Cortex of kidney (tissue), 1 donor: ENCODE measurements at places on chromosomes 3 and 15.

DNA sequence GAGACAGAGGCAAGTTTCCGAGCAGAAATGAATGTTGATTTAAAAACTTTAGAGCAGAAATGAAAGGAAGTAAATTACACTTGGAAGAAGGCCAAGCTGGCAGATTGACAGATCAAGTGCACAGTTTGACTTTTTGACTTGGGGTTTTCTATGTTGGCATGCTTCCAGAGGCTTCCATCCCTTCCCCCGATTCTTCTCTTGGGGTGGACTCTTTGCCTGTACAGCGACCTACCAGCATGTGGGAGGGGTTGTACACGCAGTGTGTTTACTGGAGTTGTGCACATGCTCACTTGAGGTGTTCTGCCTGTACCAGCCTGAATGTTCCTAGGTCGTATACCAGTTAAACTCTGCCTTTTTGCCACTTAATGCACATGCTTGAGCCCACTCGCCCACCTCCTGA, 701.5 kb upstream of the GBE1 start:
- no peak for DNase-seq

GRCh38 chr3:183349421-183350157, 78.8 kb downstream of the MCF2L2 start:
- DNase-seq = no peak

DNA sequence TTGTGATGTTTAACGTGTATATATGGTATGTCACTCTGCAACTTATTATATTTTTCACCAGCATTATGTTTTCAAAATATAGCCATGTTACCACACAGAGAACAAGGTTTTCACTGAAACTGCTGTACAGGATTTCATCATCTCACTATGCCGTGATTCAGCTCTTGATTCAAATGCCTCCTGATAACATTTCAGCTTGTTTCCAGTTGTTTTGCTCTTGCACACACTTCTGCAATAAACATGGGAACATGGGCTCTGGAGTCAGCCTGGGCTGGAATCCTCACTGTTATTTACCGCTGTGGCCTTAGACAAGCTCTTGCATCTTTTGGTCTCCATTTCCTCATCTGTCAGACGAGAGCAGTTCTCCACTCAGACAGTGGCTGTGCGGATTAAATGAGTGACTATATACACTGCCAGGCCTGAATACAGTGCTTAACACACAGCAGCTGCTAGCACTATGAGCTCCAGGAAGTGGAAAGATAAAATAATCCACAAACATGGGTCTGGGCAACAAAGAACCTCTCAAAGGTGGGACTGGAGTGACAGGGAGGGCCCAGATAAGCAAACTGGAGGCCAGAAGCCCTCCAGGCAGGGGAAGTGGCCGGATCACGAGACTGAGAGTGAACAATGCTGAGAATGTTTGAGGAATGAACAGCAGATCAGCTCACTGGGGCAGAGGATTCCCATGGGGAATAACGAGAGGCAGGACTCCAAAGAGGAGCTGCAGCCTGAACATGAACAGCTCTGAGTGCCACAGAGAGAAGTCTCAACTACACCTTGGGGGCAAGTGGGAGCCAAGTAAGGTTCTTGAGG, 17.7 kb downstream of the NTRK3 start:
- DNase-seq = no peak

DNA sequence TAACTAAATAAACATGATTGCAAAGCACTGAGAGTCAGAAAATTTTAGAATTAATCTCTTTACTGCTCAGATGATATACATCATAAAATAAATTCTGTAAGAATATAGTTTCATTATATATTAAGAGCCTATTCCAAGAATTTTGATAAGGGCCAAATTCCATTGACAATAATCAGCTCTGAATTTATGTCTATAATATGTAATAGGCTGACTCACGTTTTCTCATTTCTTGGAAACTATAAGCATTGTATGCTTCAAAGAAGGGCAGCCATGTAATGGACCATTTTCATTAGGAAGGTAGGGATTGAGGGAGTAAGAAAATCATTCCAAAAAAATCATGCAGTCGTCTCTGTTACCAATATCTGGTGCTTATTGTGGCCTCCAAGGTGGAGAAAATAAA, 315.9 kb downstream of the ZIC4 start:
- DNase-seq = no peak

- DNase-seq = no peak
Measured at GRCh38 chr3:83122774-83123350, 1361.4 kb upstream of the GBE1 start.

DNA sequence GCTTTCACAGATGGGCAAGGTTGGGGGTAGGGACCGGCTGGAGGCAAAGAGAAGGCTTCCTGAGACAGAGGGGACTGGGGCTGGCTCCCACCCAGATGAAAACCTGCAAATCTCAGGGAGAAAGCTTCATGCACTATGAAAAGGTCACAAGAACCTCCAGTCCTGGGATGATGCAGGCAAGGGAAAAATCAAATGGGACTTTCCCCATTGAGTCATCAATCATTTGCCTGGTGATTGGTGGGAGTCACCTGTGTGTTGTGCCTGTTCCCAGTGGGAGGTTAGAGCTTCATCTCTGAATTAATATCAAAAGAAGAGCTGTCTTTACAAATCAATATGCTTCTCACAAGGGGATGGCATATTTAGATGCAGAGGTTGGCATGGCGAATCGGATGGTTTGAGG, 49.9 kb downstream of the CACNA1D start:
- DNase-seq = no peak

DNA sequence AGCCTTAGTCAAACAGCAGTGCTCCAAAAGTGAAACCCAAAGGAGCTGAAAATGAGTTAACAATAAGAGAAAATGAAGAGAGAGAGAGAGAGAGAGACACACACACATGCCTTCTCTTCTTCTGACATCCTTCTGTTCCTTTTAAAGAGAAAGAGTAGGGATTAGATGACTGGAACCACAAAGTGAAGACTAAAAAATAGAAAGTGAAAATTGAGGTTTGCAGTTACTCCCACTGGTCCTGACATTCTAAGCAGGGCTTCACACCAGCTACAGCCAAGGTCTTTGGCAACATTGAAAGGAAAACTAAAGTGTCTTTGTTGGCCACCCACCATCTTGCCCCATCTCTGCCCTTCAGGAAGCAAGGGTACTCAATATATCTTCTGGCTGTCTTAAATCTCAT, 59.2 kb downstream of the USP50 start:
- DNase-seq = no peak

DNA sequence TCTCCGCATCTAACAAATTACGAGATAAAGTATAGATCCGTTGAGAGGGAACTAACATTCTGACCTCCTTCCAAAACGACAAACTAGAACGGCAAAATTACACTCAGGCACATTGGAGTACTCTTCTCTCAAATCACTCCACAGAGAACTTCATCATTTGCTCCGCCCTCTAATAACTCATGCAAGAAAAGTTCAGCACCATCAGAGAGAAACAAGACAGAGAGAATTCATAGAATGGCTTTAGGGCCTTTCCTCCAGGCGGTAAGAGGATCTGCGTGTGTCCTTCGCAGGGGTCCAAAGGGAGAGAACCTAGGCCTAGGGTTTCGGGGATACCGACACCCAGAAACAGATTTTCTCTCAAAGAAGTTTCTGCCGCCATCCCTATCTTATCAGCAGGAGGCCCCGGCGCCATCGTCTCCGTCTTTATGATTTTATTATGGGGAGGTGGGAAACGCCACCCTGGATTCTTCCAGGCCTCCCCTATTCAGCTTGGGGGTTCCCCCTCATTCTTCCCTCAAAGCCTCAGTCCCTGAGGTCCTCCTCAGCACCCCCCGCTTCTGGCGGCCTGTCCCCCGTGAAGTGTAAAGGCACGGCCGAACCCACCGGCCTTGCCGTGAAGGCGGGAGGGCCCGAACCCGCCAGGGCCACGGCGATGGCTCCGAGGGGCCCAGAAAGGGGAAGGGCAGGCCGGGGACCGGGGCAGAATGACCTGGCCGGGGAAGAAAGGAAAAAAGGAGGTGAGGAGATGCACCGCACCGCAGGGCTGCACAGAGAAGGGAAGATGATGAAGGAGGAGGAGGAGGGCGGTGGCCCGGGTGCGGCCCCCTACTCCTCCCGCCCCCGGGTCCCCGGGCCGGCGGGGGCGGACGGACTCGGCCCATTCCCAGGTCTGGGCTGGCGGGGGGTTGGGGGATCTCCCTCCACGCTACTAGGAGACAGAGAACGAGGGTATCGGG, 768 bp downstream of the UBXN7 start:
- no peak for DNase-seq

DNA sequence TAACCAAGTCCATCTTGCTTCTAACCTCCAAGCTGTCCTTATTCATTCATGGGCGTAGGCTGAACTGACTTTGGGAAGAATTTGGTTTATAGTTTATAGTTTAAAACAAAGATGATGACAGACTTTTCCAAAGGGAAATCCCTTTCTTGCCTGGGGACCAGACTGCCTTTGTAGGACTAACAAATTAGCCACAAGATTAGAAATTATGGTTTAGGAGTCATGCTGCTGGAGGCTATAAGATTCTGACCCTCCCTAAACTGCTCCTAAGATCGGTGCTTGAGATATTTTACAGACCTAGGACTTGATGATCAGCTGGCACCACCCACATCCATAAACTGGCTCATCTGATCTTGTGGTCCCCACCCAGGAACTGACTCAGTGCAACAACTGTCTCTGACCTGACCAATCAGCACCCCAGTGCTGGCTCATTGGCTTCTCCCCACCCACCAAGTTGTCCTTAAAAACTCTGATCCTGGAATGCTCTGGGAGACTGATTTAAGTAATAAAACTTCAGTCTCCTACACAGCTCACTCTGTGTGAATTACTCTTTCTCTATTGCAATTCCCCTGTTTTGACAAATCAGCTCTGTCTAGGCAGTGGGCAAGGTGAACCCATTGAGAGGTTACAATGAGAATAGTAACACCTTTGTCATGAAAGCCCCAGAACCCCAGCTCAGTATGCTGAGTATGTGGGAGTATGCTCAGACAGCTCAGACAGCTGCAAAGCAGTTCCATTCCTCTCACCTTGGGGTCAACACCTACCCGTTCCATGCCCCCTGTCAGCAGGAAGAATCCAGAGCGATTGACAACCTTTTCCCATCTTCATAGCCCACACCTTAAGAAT, 51.6 kb upstream of the C15orf39 start:
- DNase-seq = no peak

DNA sequence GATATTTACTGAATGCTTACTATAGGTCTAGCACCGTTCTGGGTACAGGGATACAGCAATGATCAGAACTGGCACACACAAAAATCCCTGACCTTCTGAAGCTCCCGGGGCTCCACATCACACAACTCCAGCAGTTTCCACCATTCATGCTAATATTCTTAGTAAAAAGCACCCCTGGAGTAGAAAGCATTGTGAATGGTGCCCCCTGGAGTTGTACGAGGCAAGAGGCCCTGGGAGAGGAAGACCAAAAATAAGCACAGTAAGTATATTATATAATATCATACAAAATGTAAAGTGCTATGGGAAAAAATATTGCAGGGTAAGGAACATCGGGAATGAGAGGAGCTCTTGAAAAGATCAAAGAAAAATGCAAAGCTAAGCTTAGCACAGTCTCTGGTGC, 790 bp upstream of the SRGAP3 start:
- DNase-seq = no peak

DNA sequence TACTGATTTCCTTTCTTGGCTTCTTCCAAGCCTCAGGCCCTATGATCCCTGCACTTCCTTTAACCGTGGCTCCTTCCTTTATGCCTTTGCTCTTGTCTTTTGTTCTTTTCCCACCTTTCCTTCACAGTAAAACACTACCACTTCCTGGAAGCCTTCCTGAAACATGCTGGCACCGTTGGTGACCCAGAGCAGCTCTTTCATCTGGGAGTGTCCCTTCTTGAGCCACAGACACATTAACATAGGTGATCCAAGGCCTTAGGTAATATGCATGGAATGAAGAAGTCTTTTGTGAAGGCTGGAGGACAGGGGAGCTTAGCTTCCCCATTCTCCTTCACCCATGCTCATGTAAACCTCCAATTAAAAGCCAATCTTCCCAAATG, 39.4 kb downstream of the AMOTL2 start:
- DNase-seq = no peak

GRCh38 chr3:56823984-56824703, 22.4 kb upstream of the ARHGEF3 start:
- DNase-seq = no peak

DNA sequence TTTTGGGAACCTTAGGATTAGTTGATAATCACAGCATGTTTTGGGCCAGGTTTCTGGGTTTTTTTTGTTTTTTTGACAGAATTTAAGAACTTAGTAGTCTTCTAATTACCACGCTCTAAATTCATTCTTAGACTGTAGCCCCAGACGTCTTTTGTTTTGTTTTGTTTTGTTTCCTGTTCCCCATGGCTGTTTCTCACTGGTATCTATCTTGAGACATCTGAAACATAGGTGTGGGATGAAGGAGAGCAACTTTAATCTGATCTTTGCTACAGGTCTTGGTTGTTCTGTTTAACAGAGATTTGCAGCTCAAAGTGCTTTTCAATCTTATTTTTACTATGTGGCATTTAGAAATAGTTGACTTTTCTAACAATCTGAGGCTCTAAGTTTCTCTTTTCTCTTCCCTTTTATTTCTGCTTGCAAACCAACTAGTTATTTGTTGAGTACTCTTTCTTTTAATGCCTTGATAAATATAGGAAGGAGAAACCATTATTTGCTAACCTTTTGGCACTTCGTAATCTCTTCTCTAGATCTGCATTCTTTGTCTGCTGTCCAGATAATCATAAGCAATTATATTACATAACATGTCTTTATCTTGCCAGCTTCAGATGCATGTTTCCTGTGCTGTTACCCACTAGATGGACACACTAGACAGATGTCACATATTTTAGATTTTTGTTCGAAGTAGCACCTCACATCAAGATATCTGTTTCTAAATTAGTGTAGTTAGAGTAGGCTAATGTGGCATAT, 40.9 kb downstream of the FBXL2 start:
- no peak for DNase-seq

- no peak for DNase-seq
Measured at GRCh38 chr3:165462636-165463334, 266.6 kb upstream of the SLITRK3 start.

GRCh38 chr3:18423401-18424212, 1.5 kb downstream of the SATB1 start:
- no peak for DNase-seq

GRCh38 chr3:196273655-196274054, 13.9 kb downstream of the PCYT1A start:
- no peak for DNase-seq

- no peak for DNase-seq
Measured at GRCh38 chr3:44330444-44330843, 8.1 kb upstream of the TCAIM start.

GRCh38 chr15:22806156-22806555, 19.7 kb downstream of the NIPA1 start:
- DNase-seq = no peak

DNA sequence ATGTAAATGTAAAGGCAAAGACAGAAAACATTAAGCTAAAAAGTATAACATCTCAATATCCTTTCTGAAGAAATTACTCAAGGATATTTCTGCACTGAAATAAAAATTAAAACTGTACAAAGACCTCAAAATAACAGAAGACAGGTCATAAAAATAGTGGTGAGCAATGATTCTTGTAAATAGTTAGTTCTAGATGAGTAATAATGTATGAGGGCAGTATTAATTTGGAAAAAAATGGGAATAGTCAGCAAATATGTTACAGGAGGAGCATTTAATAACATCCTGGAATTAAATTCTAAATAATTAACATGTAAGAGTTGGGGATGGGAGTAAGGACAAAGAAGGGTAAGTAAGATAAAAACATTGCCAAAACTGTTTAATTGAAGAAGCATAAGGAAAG, 247.5 kb downstream of the DTWD1 start:
- DNase-seq = no peak

GRCh38 chr15:22939652-22940061, 40.5 kb downstream of the CYFIP1 start:
- no peak for DNase-seq

- DNase-seq = no peak
Measured at GRCh38 chr15:72281713-72282112, 9.4 kb upstream of the PARP6 start.

- no peak for DNase-seq
Measured at GRCh38 chr3:10834951-10835350, 18.9 kb downstream of the SLC6A11 start.
